ENCODE measurements at places on chromosomes 6 and 20.
A peak's percentile ranks its signal among the peaks of the same experiment; 100 is the strongest.

GRCh38 chr6:106538145-106538544 is 91.2 kb downstream of the RTN4IP1 start:
- DNase-seq: no peak

DNA sequence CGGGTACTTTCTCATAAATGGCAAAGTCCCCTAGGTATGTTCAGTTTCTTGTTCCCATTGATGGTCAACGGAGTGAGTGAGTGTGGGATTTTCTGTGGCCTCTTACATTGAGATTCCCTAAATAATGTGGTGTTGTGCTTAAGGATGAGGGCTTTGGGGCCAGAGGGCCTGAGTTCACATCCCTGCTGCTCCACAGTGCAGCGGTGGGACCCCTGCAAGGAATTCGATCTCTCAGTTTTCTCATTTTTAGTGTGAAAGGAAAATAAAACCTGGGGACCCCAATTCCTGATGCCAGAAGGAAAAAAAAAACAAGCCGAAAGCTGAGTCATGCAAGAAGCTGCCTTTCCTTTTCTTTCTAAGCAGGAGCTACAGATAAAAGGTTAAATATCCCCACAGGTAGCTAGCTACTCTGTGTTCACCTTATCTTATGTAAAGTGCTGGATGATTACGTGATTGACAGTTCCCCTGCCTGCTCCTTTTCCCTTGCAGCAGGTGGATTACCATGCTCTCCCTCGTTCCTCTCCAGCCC is 120.2 kb upstream of the CLDN20 start:
- DNase-seq: no peak

- DNase-seq: no peak
Observed at GRCh38 chr6:137964876-137965275, 97.8 kb downstream of the TNFAIP3 start.

DNA sequence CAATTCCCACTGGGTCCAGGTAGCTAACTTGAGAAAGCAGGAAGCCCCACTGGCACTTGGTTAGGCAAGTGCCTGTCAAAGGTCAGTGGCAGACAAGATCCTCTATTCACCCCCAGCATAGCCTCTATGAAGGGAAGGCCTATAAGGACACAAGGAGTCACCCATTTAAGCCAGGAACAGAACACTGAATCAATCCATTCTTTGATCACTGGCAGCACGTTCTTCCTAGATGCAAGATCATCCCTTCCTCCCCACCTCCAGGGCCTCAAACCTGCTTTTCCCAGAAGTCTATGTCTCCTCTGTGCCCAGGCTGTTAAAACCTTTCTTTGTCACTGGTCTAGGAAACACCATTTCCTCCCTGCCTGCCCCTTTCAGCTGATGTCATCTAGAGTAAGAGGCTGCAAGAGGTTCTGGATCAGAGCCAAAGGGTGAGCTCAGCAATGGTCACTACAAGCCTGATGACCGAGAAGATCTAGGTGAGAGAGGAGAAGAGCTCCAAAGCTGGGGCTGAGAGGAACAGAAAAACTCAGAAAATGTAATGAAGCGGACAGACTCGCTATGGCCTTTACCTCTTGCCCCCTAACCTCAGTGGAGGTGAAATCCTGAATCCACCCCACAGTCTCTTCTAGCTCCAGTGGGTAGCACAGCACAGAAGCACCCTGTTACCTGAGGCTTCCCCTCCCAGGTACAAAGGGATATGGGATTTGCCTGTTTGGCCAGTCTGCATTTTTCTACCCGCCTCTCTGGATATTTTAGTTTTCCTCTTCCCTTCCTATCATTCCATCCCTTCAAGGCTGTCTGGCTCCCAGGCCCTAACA is 1.8 kb downstream of the GTPBP2 start:
- DNase-seq: no peak

GRCh38 chr6:15499125-15499524 is 163.7 kb downstream of the DTNBP1 start:
- no peak for DNase-seq

DNA sequence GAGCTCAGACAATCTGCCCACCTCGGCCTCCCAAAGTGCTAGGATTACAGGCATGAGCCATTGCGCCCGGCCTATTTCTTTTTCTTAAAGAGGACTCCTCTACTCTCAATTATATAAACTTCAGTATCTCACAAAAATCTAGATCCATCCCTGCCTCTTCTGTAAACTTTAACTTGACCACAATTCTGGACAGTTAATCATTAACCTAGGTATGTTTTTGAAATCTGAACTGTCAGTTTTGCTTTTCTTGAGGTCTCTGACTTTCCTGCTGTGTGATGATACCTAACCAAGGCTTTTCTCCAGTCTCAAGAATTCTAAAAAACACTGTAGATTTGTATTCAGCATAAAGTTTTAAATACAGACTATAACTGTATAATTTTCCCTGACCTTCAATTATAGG is 388.2 kb upstream of the SYNCRIP start:
- no peak for DNase-seq

GRCh38 chr20:63026582-63027165 is 19.9 kb upstream of the BHLHE23 start:
- DNase-seq: no peak

GRCh38 chr20:10352934-10353824 is 80.8 kb downstream of the MKKS start:
- DNase-seq: no peak

- DNase-seq: no peak
Observed at GRCh38 chr6:80522576-80522975, 416.1 kb downstream of the BCKDHB start.

- no peak for DNase-seq
Observed at GRCh38 chr6:165694296-165694695, 31.3 kb upstream of the PDE10A start.

DNA sequence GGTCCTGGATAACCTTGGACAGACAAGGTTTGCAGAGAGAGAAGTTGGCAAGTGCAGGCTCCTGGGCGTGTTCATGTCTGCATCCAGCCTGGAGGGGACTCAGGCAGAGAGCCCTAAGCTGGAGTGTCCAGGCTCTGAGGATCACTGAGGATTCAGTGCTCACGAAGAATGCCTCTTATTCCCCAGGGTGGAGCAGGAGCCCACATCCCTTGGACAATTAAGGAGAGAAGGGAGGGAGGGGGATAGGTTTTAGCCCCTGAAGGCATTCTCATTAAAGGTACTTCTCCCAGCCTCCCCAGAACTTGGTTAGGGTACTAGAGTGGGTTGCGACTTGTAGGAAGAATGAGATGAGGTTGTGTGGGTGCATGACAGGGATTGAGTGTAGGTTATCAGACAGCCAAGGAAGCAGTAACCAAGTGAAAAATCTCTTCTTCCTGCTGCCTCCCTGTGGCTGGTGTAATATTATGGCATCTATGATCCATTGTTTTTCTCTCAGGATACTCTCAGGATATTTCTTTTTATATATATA is 680 bp downstream of the HLA-DPB1 start:
- no peak for DNase-seq

DNA sequence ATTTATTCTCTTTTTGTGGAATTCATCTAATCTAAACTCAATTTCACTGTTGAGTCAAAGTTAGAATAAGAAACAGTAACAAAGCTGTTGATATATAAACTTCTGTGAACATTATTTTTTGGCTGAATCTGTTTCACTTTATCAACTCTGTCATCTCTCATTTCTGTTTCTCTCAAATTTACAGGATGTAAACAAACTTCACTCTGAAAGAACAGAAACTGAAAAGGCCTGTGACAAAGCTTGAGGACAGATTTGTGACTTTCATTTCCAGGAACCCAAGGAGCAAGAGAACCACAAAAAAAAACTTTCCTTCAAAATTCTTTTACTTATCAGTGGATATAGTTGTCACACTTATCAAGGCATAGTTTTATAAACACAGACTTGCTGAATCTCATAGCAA is 447.9 kb upstream of the OPRM1 start:
- no peak for DNase-seq

DNA sequence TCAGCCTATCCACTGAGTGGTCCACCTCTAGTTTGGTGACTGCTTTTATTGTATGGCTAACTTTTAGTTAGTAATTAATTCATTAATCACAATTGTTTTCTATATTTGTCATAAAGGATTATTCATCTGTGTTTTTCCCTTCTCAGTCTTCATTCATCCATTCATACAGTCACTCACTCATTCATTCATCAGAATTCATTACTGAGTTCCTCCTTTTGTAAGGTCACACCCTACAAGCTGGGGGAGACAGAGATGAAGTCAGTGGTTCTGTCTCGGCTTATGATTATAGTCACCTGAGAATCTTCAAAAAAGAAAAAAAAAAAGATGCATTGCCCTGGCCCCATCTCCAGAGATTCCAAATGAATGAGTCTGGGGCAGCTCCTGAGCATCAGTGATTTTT is 257.1 kb downstream of the ADGB start:
- DNase-seq: no peak

- no peak for DNase-seq
Observed at GRCh38 chr6:22150368-22151035, 146.3 kb downstream of the PRL start.

DNA sequence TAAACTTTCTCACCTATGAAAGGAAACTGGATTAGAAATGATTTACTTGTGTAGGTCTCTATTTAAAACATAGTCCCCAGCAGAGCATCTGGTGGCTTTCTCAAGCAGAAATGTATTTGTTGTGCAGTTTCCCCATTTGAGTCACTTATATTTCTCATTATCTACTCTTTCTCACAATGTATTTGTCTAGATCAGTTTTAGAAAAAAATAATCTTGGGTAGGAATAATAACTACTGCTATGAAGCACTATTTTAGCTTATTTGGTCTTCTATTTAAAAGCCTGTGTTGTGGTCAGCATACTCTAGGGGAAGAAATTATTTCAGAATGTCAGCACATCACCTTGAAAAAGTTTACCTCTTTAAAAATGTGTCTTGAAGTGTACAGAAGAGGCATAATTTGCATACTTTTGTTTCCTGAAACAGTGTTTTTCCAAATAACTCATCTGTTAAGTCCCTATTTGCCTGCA is 60.9 kb upstream of the PRL start:
- DNase-seq: no peak

DNA sequence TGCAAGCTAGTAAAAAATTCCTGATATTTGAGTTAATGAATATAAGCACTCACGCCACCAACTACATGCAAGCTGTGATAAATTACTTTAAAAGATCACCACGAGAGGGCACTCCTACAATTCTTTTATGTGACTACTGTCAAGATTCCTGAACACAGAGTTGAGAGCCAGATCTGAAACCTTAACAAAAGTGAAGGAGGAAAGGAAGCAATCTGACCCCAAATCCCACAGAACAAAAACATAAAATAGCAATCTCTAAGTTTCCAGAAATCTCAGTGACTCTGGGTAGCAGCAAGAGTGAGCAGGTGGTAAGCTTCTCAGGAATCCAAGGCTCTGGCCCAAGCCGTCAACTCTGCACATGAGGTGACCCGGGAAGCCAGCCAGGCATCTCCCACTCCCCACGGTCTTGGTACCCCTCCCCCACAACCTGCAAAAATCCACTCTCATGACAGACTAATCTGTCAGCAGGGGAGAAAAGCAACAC is 55.1 kb downstream of the STAU1 start:
- DNase-seq: no peak

DNA sequence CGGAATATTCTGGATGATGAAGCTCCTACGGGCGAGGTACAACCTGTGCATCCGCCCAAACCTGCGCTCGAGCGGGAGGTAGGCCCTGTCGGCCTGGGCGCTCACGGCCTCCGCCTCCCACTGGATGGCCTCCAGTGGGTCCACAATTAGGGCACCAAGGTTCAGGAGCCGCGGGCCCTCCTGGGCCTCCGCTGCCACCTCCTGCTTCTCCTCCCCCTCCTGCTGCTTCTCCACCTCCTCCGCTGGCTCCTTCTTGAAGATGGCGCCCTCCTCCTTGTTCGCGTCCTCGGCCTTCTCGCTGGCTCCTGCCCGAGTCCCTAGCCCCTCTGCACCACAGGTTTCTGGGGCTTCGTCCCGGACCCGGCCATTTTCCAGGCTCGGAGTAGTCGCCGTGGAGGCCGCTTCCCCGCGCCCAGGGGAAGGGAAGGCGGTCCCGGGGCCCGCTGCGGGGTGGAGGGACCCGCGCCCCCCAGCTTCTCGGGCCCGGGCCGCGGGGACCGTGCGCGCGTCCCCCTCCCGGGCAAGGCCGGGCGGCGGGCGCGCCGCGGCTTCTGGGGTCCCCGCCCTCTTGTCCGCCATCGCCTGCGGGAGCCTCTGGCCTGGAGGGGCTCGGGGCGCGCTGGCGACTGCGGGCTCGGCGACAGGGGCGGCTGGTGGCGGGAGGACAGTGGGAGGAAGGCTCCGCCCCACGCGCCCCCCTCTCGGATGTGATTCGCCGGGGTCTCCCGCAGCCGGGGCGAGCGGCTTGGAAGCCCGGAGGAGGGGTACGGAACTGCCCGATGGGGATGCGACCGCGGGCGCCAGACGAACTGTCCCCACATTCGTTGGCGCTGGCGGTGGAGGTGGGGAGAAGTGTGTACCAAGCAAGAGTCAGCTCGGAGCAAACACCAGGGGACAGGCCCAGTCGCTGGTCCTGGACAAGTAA is 17.6 kb downstream of the PLAGL2 start:
- peak; percentile 56 for DNase-seq

DNA sequence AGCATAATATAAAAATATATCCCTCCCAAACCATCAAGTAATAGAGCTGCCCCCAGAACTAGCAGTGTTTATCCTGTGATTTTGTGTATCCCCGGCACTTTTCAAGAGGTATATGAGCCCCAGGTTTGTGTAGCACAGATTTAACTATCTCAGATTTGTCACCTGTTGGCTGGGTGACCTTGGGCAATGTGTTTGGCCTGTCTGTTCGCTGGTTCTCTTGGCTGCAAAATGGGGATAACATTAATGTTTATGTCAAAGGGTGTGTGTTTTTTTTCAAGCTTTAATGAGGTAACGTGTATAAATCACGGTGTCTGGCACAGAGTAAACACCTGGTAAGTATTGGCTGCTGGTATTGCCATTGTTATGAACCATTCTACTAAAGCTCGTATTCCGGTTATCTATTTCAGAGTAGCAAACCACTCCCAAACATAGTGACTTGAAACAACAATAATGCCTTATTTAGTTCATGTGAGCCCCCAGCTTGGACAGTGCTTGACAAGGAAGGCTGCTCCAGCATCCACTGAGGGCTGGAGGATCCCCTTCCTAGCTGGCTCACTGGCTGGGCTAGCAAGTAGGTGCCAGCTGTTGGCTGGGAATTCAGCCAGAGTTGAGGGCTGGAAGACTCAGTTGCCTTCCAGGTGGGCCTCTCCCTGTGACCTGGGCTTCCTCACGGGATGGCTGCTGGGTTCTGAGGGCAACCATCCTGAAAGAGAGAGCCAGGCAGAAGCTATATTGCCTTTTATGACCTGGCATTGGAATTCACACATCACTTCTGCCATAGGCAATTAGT is 36.2 kb downstream of the PDRG1 start:
- DNase-seq: no peak

DNA sequence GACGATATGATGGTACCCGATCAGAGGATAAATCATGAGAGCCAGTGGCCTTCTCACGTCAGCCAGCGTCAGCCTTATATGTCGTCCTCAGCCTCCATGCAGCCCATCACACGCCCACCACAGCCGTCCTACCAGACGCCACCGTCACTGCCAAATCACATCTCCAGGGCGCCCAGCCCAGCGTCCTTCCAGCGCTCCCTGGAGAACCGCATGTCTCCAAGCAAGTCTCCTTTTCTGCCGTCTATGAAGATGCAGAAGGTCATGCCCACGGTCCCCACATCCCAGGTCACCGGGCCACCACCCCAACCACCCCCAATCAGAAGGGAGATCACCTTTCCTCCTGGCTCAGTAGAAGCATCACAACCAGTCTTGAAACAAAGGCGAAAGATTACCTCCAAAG is 122.2 kb downstream of the TMEM242 start:
- no peak for DNase-seq

- DNase-seq: no peak
Observed at GRCh38 chr6:86969573-86969972, 32.2 kb downstream of the HTR1E start.

GRCh38 chr6:125533710-125534397 is 215.6 kb upstream of the HEY2 start:
- DNase-seq: no peak

Measured in activated naive CD8-positive, alpha-beta T cell treated with anti-CD3 and anti-CD28 coated beads for 36 hours (primary cell).